ENCODE measurements at places on chromosomes 7 and 10. TPM values are rescaled to one million over a fixed set of nuclear protein-coding genes. Genes with fewer than 3 reads are reported as not detected.

Gene TMEM178B
- total RNA-seq, result 0.18 TPM

Gene PSPH
- total RNA-seq, result 22.2 TPM

Gene NPC1L1
- total RNA-seq, result not detected

Gene FAM180A
- not detected for total RNA-seq

DNA sequence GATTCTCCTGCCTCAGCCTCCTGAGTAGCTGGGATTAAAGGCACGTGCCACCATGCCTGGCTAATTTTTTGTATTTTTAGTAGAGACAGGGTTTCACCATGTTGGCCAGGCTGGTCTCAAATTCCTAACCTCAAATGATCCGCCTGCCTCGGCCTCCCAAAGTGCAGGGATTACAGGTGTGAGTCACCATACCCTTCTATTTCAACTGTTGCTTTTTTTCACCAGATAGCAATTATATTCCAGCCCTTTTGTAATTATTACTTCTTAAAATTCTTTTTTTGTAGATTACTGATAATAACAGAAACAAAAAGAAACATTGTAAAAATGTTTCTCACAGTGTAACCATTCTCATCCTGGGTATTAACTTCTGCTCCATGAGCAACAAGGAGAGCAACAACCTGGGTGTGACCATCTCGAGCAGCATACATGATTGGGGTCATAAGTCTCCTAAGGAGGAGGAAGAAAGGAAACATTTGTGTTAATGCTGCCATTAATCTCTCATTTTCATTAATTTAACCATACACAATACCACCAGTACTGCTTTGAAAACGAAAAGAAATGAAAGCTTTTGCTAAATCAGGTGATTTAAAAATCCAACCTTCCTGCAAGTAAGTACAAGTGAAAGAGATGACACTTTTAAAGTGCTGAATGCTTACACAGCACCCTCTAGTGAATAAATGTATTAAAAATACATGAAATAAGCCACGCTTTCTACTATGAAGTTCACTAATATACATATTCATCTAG is 41.8 kb downstream of the ASZ1 start:
- no peak overlapping the region for H3K4me3 ChIP-seq
- no peak overlapping the region for H3K27ac ChIP-seq
- no peaks in the 10 kb centered on the region for H3K4me1 ChIP-seq
- H3K27me3 ChIP-seq, result no peaks in the 10 kb centered on the region
- no peaks in the 10 kb centered on the region for H3K36me3 ChIP-seq
